ENCODE measurements at places on chromosomes 5 and 9. TPM values are rescaled to one million over a fixed set of nuclear protein-coding genes. Genes with fewer than 3 reads are reported as not detected.

DNA sequence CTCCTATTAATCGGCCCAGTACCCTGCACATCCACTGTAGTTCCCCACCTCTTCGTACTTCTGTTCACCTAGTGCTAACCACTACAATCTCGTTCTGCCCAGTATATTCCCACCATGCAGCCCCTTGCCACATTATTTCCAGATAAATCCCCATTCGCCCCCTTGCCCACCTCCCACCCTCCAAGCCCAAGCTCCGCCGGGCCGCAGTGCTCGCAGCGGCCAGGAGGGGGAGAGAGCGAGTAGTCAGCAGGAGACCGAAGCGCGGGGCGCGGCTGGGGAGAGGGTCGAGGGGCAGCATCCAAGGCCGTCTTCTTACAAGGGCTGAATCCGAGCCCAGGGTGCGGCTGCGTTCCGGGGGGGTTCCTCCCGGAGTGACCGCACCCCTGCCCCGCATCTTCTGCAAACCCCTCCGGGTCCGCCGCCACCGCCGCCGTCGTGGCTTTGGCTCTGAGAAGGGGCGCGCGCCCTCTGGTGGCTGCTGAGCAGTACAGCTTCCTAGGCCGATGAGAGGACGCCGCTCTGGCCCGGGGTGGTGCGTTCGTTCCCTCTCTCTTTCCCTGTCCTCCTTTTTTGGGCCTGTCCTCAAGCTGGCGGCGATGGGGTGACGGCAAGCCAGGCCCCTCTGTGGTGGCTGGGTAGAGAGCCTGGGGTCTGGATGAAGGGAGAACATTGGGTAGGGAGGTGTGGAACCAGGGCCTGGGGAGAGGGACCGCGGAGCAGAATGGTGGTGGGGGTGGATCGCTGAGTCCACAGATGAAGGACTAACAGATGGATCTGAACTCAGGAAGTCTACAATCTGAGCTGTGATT is 30.0 kb upstream of the PSD2 start:
- DNase-seq, result peak; percentile 79

DNA sequence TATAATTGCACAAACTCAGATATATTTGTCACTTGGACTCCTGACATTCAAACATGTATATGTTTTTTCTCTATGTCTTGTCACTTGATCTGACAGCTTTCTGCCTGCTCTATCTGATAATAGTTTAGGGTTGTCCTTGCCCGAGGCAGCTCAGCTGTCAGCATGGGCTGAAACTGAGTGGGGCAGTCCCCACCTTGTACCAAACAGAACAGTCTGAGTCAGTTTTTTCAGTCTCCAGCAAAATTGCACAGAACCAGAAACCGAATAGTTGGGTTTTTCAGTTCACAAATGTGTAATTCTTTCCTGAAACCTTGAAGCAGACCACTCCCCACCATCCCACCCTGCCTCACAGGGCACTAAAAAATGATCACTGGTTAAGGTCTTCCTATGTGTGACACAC is 9.5 kb upstream of the HAND1 start:
- no peak for DNase-seq

DNA sequence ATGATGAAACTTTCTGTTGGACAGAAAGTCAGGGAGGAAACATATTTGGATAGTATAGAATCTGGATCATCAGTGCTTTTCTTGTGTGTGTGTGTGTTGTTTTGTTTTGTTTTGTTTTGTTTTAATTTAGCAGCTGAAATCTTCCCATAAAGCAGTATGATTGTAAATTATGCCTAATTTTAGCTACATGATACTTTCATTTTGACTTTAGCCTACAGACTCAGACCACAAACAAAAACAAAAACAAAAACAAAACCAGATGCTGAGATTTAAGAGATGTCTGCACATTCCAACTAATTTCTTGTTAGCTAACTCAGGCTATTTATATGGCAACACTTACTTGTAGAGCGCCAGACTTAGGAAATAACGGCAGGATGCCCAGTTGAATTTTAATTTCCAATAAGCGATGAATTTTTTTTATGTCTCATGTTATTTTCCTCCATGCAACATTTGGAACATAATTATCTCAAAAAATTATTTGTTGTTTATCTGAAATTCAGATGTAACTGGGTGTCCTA is 119.5 kb upstream of the TRPC7 start:
- no peak for DNase-seq

The TXNDC8 gene
- not detected for total RNA-seq

- DNase-seq, result no peak
These were observed 40.0 kb downstream of the PAPPA start for GRCh38 chr9:116193636-116194035.

The TAS2R1 gene
- not detected for total RNA-seq

GRCh38 chr9:132126680-132127236 is 35.1 kb upstream of the NTNG2 start:
- DNase-seq, result no peak

DNA sequence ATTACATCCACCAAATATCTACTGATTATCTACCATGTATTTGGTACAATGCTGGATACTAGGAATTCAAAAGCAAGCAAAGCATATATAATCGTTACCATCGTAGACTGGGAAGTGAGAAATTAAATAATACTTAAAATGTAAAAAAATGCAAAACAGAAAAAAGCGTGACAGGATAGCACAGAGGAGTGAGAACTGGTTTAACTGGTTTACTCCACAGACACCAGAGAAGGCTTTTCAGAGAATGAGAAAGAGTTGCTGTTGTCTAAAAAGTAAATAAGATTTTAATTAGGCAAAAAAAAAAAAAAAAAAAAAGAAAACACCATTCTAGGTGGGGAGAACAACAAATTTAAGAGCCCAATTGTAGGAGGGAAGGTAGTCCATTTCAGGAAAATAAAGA is 657.9 kb upstream of the ST8SIA4 start:
- no peak for DNase-seq

- DNase-seq, result no peak
These were observed 264.0 kb upstream of the MEF2C start for GRCh38 chr5:89147031-89147430.

DNA sequence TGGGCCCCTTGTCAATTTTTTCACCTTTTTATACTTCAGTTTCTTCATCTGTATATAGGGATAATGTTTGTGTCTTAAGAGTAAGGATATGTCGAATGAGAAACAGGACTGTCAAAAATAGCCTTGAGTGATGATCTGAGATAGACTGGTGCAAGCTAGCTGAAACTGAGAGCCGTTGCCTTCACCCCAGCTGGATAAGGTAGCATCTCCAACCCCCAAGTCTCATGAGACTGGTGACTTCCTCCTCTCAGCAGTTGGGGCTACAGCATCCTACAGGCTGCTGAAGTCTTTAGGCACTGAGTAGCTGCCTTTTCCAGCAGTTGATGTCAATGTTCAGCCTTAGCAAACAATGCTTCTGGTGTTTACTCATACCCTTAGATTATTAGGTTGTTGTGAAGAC is 330.2 kb downstream of the OSTF1 start:
- no peak for DNase-seq

The FLT4 gene
- total RNA-seq, result 1.8 TPM

GRCh38 chr5:8560776-8561175 is 691.8 kb downstream of the MTRR start:
- DNase-seq, result no peak

- no peak for DNase-seq
These were observed 31.1 kb upstream of the MEIKIN start for GRCh38 chr5:131976414-131977211.

The RGS7BP gene
- total RNA-seq, result 0.40 TPM

DNA sequence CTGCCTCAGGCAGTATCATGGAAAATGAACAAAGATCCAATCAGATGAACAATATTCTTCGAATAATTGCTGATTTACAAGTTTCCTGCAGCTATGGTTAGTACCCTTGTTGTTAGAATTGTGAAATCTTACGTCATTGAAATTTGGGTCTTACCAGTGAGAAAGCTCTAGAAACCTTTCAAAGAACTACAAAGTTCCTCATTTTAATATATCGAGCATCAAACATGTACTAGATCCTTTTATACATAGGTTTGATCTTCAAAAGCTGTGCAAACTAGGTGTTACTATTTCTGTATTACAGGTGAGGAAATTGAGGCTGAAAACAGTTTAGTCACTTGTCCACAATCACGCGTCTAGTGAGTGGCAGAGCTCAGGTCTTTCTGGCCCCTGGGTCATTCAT is 43.7 kb upstream of the ANGPTL2 start:
- DNase-seq, result no peak

DNA sequence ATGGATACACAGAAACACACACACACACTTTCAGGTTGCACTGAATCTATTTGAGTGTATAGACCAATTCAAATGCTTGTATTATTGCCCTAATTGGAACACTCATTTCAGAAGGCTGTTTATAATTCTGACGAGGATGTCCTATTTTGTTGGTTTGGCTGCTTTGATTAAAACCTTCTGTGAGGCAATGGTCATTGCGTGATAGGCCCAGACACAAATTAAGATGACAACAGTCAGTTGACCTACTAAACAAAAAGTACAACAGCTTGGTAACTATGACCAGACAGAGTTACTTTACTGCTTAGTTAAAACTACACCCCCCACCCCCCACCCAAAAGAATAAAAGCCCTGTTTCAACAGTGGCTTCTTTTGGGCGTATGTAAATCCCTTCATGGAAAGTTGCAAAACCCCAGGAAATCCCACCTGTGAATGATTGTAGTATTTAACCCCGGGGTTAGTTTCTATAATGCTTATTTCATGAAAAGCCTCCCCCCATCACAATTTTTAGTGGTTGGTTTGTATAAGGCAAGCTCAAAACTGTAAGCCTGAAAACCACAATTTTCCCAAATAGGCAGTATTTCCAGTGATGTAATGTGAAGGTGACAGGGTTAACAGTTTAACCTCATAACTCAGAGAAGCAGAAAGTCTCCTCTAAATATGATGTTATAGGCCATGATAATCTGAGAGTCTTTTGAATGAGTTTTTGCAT is 340.8 kb downstream of the FGF10 start:
- no peak for DNase-seq

GRCh38 chr9:99411479-99412115 is 189.5 kb downstream of the SEC61B start:
- DNase-seq, result no peak

GRCh38 chr9:111961009-111961408 is 64.4 kb downstream of the UGCG start:
- DNase-seq, result no peak

- no peak for DNase-seq
These were observed 77.7 kb downstream of the NTNG2 start for GRCh38 chr9:132239518-132239917.

The ZNF300 gene
- total RNA-seq, result 1.4 TPM

DNA sequence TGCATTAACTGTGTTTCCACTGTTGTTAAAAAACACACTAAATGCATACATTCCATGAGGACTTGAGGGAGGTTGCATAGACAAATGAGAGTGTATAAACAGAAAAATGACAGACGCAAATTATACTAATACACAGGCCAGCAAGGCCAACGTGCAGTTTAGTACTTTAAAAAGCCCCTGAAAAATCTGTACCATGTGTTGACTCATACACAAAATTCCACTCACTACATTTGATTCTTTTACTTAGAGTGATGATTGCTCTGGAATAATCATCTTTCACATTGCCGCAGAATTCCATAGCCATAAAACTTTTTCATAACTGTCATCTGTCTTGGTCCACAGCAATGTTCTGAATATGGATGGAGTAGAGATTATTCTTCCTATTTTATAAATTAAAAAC is 215.7 kb downstream of the FAM114A2 start:
- no peak for DNase-seq

- no peak for DNase-seq
These were observed 67.6 kb downstream of the GHR start for GRCh38 chr5:42490831-42491230.

GRCh38 chr5:90685425-90686022 is 126.9 kb downstream of the ADGRV1 start:
- no peak for DNase-seq

DNA sequence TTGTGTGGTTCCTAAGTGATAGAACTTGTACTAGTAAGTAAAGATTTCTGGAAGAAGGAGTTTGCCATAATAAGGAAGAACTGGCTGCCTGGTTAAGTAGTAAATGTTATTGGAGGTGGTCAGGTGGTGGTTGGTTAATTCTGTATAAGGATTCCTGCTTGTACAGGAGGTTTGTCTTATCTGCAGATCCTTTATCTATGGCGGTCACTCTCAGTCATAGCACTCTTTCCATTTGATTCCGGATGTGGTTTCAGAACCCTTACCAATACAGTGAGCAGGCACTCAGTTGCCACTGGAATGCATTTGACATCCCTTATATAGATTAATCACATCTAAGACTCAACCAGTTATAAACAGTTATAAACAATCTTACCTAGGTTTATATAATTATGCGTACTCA is 50.3 kb downstream of the RAD50 start:
- DNase-seq, result no peak

The NIPSNAP3A gene
- total RNA-seq, result 56.3 TPM

DNA sequence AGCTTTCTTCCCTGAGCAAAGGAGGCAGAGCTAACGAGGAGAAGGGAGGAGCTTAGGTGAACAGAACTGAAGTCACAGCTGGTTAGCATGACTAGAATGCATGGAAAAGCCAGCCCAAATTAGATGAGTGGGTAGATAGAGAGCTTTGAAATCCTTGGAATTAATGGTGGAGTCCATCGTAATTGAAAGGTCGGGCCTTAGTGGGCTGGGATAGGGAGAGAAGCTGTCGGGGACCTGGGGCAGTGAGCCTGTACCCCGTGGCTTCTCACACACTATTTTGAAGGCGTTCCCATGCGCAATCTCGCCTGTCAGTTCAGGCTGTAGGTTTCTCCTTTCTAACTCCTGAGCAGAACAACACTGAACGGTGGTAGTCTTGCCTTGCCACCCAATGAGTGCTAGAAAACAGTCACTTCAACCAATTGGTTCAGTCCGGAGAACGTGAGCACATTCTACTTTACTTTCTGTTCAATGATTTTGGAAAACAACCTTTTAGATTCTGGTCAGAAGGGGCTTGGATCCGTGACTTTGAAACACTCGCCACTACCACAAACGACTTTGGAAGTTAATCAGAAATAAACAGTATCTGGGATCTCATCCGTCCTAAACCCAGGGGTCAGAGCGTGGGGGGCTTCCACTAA is 655 bp upstream of the RAI14 start:
- peak; percentile 51 for DNase-seq

The EIF4E1B gene
- not detected for total RNA-seq

GRCh38 chr9:18451406-18451805 is 22.5 kb upstream of the ADAMTSL1 start:
- DNase-seq, result no peak

DNA sequence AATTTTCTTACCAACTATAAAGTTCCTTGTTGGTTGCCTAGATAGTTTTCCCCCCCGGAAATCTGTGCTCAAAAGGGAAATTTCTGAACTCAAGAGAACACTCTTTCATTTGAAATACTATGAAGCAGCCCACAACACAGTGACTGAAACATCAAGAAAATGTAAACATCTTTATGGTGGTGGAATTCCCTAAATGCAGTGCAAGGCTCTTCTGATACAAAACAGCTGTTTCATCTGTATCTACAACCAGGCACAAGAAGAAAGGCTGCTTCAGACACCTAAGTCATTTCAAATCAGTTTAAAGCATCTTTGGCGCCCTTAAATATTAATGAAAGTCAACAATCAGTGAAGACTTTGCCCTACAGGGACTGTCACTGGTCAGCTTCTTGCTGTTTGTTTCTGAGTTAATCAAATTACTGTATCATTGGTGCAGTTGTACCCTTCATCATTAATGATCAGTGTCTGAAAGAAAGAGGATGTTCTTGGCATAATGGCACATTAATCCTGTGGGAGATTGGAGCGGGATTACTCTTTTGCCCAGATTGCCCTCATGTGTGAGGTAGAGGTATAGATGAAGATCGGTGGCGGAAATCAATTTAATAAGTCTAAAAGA is 947.0 kb downstream of the NR2F1-AS1 start:
- no peak for DNase-seq

The OR1Q1 gene
- total RNA-seq, result not detected

- DNase-seq, result no peak
These were observed 33.4 kb downstream of the C9orf85 start for GRCh38 chr9:71944754-71945375.

The PLAC8L1 gene
- total RNA-seq, result not detected

Measured in transverse colon (tissue), 4 donors.